Activated T-helper 2 cell treated with anti-CD3 and anti-CD28 coated beads, Interferon-gamma antibody, Interleukin-2, Interleukin-4, amounts not matched to agents 10 μg/mL and 5 μg/mL and 100 μg/mL, durations not matched to agents 14 hours and 24 hours and 36 hours (primary cell): ENCODE measurements at places on chromosomes 5 and 9. TPM values are rescaled to one million over a fixed set of nuclear protein-coding genes. Genes with fewer than 3 reads are reported as not detected.

The CCL27 gene
- 0.25 and 0.55 TPM in 2 replicates for total RNA-seq

The SPINK4 gene
- not detected in 2 replicates for total RNA-seq

DNA sequence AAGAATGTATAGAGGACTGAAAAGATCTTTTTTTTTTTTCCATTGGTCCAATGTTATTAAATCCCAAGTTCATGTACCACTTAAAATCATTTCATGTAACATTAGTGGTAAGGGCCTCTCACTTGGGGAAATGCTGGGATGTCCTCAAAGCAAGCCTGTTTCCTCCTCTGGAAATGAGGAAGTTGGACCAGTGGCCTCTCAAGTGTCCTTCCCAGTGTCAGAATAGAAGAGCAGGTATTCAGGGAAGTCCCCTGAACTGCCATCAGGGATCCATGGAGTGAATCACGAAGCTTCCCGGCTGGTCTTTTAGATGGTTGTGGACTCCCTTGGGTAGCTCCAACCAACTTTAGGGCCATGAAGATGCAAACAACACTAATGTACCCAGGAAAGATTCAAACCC lies 55.2 kb upstream of the AFAP1L1 start:
- no peak overlapping the region for H3K4me3 ChIP-seq
- H3K27me3 ChIP-seq: peaks cover 10% of the 10 kb centered on the region
- no peaks in the 10 kb centered on the region for H3K4me1 ChIP-seq

- peak overlapping the region; percentile 41 for H3K4me3 ChIP-seq
- peaks cover 13% of the 10 kb centered on the region for H3K36me3 ChIP-seq
- DNase-seq: peak; percentile 53
- H3K27me3 ChIP-seq: no peaks in the 10 kb centered on the region
Measured at GRCh38 chr5:142015781-142016533, 3.1 kb upstream of the GNPDA1 start.

DNA sequence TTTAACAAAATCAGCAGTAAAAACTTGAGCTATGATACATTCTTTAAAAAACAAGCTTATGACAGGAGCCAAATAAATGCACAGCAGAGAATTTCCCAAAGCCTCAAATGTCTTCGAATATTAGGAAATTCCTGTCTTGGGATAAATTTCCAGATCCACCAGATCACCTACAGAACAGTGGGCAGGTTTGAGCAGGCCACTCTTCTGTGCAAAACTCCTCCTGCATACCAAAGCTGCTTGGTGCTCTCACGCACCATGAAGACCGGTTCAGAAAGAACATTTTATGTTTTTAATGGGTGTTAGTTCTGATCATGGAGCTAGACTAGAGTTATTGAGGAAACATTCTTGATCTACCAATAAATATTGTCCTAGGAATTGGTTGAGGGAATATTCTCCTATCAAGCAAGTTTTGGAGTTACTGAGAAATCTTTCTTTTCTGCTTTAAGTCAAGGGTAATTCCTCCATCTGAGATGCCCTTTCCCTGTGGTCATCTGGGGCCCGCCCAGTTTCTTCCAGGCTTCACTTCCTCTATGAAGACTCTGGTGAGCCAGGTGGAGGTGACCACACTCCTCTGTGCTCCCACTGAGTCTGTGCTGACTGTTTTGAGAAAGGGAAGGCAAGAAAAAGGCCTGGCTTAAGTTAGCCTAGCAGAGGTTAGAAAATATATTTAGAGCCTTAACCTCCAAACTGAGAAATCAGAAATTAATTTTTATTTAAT lies 17.9 kb downstream of the TNFSF15 start:
- H3K4me1 ChIP-seq: no peaks in the 10 kb centered on the region
- H3K27me3 ChIP-seq: peaks cover 23% of the 10 kb centered on the region
- H3K36me3 ChIP-seq: no peaks in the 10 kb centered on the region
- no peak for DNase-seq
- no peak overlapping the region for H3K27ac ChIP-seq

- H3K27me3 ChIP-seq: no peaks in the 10 kb centered on the region
- no peak overlapping the region for H3K4me3 ChIP-seq
- no peaks in the 10 kb centered on the region for H3K36me3 ChIP-seq
- H3K27ac ChIP-seq: no peak overlapping the region
- no peak for DNase-seq
Measured at GRCh38 chr5:16866795-16867576, 69.1 kb downstream of the MYO10 start.

GRCh38 chr5:171663311-171664085 lies 122.1 kb upstream of the SMIM23 start:
- H3K27ac ChIP-seq: no peak overlapping the region
- no peak overlapping the region for H3K4me3 ChIP-seq
- H3K4me1 ChIP-seq: no peaks in the 10 kb centered on the region

- H3K27ac ChIP-seq: no peak overlapping the region
- no peaks in the 10 kb centered on the region for H3K36me3 ChIP-seq
Measured at GRCh38 chr5:103894882-103895281, 332.3 kb upstream of the NUDT12 start.
